Amygdala (tissue), 56 donors: ENCODE measurements at places on chromosomes 5 and 9.

GRCh38 chr5:124570285-124571035 is 176.0 kb downstream of the ZNF608 start:
- DNase-seq, result no peak

DNA sequence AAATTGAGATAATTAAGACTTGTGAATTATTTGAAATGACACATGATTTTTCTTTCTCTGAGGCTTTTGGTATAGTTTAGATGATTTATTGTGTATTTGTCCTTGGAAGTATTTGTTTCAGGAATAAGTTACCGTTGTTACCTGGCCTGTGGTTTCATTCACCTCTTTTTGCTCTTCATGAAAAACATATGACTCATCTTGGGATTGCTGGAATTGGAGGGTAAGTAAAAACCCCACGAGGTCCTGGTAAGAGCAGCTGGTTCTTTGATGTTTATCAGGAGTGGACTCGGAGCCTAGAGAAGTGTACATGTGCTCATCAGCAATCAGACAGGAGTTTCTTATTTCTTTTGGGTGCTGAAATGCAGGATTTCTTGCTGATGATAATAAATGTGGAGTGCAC is 275.3 kb downstream of the PSAT1 start:
- DNase-seq, result no peak

- DNase-seq, result no peak
Observed at GRCh38 chr5:89950234-89950633, 459.3 kb downstream of the CETN3 start.

GRCh38 chr9:113616621-113617496 is 153.3 kb downstream of the RGS3 start:
- no peak for DNase-seq

GRCh38 chr5:146165460-146165859 is 17.0 kb downstream of the LARS1 start:
- DNase-seq, result no peak

DNA sequence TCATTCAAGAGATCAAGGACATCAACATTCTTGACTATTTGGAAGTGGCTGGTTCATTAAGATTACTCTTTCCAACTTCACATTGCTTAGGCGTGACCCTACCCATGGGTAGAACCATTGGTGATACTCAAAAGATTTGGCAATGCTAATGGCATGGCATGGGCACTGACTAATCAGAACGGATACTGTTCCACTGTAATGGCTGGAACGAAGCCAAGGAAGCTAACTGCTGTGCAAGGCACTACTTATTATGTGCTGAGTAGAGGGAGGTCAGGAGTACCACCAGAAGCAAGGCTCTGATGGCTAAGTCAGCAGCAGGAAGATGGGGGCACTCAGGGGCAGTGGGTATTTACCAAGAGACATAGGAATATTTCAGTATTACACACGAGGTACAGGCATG is 31.9 kb downstream of the GNA14 start:
- no peak for DNase-seq

DNA sequence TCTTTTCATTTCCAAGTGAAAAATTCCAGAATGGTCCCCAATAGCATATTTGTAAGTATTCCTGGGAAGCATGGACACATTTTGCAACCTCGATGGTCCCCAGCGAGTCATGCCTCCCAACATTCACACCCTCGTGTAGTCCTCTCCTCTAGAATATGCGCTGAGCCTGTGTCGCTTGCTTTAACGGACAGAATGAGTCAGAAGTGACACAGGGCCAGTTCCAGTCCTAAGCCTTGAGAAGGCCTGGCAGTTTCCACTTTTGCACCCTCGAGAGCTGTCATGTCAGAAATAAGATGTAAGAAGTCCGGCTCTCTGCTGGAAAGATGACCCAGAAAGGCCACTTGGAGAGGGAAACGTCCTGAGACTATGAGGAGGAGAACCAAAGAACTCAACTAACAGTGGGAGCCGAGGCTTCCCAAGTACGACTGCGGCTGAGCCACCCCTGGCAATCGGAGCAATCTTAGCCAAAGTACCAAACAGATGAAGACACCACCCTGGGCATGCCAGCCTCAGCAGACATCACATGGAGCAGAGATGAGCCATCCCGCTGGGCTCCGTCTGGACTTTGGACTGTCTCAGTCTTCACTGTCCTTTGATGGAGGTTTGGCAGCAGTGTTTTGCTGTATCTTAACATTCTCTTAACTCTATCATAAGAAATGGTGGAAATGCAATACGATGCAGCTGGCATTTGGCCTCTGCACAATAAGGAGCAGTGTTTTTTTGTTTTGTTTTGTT is 42.6 kb upstream of the GFPT2 start:
- DNase-seq, result no peak

- no peak for DNase-seq
Observed at GRCh38 chr9:8206720-8207119, 407.1 kb upstream of the DMAC1 start.

GRCh38 chr5:33276628-33276950 is 164.2 kb upstream of the TARS1 start:
- no peak for DNase-seq

- DNase-seq, result no peak
Observed at GRCh38 chr5:14266686-14267085, 123.5 kb downstream of the TRIO start.

DNA sequence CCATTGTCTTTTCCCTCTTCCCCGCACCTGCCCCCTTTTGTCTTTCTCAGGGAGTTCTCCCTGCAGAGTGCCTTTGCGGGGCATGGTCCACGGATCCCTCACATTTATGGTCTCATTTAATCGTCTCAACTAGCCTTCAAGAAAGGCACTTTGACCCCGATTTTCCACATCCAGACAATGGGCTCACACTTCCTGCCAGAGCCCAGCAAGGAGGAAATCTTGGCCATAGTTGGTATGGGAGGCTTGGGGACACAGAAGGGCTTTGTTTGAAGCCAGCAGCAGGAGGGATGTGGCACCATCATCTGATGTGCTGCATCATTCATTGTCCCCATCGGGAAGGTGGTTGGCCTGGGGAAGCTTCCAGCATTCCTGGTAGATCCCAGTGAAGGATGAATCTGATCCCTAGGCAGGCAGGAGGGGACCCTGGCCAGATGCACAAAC is 24.9 kb downstream of the GSN start:
- DNase-seq, result no peak

GRCh38 chr5:180642779-180643178 is 6.6 kb downstream of the FLT4 start:
- no peak for DNase-seq

DNA sequence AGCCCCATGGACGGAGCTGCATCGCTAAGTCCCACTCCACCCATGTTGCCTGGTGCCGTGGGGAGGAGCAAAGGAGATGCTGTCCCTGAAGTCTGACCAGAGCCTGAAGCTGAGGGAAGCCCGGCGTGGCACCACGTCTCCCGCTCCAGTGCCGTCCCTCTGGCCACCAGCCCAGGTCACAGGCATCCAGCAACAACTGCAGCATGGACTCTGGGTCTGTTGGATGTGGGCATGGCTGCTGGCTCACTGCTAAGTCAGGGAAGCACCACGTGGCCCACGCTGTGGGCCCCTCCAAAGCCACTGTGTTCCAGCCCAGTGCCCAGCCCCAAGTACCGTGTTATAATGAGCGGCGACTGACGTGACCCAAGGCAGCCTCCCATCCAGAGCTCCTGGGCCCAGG is 112.6 kb downstream of the SYK start:
- DNase-seq, result no peak

DNA sequence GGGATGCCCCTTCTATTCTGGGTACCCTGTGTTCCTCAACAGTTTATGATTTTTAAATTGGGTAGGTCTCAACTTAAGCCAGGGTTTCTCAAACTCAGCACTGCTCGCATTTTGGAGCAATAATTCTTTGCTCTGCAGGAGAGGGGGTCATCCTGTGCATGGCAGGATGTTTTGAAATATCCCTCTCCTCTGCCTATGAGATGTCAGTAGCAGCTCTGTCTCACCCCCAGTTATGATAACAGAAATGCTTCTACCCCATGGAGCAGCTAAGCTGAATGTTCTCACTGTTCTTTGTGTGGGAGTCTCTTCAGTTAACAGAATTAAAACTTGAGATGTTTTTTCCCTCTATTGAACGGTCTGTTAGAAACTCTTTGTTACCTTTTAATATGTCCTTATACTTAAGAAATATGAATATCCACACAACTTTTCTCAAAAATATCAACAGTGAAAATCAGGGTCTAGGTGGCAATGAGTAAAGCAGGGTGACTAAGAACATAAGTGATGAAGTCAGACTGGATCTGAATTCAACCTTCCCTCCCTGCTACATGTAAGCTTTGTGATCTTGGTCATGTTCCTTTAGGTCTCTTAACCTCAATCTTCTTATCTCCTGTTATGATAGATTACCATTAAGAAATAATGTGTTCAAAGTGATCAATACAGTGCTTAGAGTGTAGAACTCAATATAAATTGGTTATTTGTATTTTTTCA is 89.0 kb downstream of the CAMK4 start:
- no peak for DNase-seq

DNA sequence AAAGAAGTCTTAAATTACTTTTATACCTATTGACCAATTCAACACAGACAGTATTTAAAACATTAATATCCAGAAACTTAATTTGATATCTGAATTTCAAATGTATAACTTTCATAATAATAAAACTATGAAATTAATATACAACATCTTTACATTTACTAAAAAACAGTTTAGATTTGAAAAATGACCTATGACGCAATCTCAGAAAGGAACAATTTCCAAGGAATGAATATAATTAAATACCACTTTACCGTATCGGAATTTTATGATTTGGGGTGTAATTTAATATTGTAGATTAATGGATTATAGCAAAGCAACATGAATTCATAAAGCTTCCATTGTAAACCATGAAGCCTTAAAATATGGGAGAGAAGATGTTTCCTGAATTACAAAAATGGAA is 321.5 kb upstream of the TRPM3 start:
- no peak for DNase-seq

DNA sequence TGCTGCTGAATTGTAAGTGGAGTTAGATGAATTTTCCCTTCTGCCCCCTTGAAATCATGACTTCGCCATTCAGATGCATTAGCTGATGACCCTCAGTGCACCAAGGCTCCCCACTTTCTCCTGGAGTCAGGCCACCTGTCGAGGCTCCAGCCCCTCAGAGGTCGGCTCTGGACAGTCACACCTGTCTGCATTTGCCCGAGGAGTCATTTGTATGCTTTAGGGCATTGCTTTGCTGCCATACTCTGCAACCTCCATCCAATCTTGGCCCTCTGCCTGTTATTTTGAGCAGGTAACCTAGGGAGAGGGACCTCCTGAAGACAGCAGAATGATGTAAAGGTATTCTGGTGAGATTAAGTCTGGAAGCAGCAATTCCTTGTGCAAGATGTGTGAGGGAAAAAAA is 144.8 kb downstream of the MACROH2A1 start:
- DNase-seq, result no peak

DNA sequence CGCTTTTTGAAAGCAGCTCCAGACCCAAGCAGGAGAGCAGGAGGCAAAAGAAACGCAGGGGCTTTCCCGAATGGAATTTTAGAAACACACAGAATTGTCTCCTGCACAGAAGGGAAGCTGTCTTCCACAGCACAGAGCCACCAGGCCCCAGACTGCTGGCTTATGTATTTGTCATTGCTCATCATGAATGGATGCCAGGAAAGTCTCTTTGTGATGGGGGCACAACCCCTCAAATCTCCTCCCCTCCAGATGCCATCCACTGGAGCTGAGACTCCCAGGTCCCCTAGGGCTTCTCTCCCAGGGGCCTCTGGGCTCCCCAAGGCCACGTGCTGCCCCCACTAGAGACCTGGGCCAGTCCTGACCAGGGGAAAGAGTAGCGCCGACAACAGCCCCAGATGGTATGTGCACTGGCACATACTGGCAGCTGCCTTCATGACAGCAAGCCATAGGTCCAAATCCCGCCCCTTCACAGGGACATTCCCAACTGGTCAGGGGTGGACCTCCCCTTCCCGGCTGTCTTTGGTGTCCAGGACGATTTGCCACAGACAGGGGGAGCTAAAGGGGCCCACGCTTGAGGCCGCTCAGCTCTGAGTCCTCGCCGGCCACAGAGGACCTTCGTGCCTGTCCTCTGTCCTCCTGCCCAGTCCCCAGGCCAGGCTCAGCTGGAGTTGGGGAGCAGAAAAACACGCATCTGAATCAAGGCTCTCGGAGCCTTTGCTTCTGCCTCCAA is 127.8 kb downstream of the KCNIP1 start:
- DNase-seq, result no peak

GRCh38 chr9:10928372-10928771 is 315.6 kb upstream of the PTPRD start:
- no peak for DNase-seq

DNA sequence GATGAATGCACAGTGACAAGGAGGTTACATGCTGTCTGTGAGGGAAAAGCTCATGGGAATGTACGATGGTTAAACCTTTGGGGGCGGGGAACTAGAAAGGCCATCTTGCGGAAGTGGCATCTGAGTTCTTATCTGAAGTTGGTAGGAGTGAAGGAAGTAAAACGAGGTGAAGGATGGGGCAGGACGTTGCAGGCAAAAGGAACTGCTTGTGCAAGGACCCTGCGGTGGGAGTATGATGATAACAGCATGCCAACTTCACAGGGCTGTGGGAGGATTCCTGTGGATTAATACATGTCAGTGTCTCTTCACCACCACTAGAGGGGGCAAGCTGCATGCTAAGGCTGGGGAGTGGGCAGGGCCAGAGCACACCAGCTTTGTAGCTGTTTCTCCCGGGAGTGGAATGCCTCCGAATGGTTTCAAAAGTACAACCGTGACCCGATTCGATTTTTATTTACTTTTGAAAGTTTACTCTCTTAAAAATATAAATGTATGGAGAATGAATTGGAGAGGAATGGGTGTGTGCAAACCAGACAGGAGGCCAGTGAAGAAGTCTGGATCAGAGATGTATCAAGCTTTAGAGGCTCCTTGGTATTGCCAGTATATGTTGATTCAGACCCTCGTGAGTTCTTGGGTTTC is 62.5 kb downstream of the CYFIP2 start:
- DNase-seq, result peak; percentile 69
